ENCODE measurements at places on chromosomes 5 and 9.

GRCh38 chr5:176629853-176630680, at the start of the genes EIF4E1B and SNCB:
Gene EIF4E1B, plus strand, starts transcription at chr5:176630675. Its CDS starts 12,113 bp downstream, at chr5:176642788.
Gene SNCB, minus strand, starts transcription at chr5:176630534. Its CDS starts 880 bp downstream, at chr5:176629654.
- peak; percentile 67 for DNase-seq

DNA sequence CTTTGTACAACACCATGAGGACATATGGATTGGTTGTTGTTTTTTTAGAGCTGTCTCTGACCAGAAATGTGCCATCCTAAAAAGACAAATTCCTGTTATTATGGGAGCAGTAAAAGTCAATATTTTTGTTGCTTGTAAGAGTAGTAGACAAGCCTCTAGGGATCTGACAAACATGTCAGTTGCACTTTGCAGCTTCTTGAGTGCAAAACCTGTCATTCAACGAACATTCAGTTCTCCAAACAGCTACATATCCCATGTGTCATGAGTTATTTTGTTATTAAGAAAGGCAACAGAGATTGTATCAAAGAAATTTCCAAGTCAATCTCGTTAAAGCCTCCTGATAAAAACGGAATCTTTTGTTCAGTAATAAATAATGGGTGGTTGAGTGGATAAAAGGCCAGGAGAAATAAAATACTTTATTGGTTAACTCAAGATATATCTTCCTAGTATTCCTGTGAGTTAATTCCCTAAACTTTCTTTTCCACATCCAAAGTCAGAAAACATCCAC, 18.1 kb downstream of the C5orf58 start:
- DNase-seq, result no peak

DNA sequence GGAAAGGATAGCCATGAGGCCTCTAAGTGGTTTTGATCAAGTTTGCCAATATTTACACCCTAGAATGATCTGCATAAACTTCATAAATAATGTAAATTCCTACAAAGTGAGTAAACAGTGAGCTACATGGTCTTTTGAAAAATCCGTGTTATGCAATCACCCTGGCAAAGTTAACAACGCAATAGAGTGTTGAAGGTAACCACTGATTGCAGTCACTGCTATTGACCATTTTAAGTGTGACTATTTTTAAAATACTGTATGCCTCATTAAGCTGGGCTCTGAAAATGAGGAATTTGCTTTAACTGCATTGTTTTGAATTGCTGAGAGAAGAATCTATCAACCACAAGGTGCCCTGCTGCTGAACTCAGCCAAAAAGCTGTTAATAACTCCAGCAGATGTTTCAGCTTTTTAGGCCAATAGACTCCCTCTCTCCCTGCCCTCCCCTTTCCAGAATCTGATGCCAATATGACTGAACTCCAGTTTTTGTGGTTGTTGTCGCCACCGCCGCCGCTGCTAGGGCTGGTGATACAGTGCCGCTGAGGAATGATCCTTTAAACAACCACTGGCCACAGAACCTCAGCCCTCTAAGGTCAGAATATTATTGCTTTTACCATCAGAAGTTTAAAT, 35.3 kb upstream of the SMARCA2 start:
- no peak for DNase-seq

DNA sequence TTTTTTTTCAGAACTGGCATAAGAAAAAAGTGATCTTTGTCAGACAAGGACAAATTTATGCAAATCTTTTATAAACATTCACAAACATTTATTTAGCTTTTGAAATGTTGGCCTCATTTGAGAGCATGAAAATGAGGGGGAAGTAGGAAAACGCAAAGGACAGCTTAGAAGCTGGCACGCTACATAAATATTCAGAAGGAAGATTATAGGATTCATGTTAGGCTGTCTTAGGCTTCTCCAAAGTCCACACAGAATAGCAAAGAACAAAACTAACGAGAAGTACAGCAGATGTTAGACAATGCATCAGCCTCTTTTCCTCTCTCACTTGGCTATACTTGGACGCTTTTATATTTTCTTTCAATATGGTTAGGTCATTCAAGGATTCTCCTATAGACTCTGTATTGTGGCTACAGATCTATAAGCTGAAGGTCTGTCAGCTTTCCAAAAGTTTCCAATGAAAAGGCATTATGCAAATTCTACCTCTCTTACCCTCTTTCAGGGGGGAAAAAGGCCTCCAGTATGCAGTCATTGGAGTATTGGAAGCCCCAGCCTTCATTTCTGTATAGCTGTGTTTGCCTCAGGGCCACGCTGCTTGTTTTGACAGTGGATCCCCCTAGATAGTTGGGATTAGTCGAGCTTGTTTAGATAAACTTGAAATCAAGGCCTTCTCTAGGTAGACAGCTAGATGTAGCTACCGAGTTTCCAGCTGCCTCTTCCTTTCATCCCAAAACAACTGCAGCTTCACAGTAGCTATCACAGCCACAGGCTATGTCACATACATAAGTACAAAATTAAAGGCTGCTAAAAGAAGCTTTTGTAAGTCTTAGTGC, 153.0 kb downstream of the DENND1A start:
- DNase-seq, result no peak

- DNase-seq, result no peak
Measured at GRCh38 chr5:96440185-96440538, 7.1 kb upstream of the PCSK1 start.

GRCh38 chr5:138271281-138271680, 3.1 kb downstream of the GFRA3 start:
- no peak for DNase-seq

- DNase-seq, result no peak
Measured at GRCh38 chr5:38831909-38832308, 13.9 kb upstream of the OSMR start.

GRCh38 chr5:157659868-157660660, 7.8 kb upstream of the SOX30 start:
- no peak for DNase-seq

GRCh38 chr9:136255896-136256890, 10.6 kb upstream of the QSOX2 start:
- DNase-seq, result no peak

DNA sequence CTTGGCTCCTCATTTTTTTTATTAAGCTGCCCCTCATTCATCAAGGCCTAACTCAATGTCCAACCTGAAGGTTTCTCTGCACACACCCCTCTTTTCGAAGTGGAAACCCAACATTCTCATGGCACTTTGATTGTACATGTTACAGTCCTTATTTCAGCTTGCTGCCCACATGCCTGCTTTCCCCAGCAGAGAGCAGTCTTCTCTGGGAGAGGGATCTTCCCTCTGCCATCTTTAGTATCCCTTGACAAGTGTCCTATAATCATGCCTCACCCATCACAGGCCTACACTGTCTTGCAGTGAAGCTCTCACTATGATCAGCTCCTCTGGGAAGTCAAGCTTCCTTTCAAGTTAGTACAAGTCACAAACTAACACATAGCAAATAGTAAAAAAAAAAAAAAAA, 175.1 kb downstream of the ACER2 start:
- no peak for DNase-seq

DNA sequence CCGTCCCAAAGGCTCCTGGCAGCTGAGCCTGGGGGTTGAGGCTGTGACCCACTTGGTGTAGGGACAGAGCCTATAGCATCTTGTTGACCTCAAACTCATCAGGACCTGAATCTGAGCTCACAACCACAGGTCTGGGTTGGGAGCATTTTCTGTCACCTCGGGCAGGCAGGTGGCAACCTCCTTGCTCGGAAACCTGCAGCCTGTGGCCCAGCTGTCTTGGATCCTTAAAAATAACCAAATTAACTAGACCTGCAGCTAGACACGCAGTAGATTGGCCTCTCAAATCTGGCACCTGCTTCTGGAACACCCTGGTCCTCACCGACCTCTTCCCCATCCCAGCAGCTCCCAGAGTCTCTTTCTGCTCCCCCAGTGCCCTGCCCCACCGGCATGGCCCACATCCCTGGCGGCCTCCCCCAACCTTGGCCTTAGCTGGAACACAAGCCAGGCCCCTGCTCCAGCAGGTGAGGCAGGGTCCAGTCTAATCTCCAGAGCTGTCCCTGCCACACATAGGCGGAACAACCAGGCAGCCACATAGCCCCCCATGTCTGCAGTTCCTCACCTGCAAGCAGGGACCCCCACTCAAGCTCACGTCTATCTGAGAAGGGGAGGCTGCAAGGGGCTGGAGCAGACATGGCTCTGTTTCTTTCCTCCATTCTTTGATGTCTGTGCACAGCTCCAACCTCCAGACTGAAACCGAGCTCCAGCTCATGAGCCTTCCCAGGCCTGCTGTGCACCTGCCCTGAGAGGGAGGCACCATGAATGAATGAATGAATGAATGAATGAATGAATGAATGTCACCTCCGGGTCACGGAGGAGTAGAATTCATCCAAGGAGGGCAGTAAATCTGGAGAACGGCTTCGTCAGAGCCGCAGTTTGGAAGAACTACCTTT, 28.3 kb downstream of the PAEP start:
- no peak for DNase-seq

DNA sequence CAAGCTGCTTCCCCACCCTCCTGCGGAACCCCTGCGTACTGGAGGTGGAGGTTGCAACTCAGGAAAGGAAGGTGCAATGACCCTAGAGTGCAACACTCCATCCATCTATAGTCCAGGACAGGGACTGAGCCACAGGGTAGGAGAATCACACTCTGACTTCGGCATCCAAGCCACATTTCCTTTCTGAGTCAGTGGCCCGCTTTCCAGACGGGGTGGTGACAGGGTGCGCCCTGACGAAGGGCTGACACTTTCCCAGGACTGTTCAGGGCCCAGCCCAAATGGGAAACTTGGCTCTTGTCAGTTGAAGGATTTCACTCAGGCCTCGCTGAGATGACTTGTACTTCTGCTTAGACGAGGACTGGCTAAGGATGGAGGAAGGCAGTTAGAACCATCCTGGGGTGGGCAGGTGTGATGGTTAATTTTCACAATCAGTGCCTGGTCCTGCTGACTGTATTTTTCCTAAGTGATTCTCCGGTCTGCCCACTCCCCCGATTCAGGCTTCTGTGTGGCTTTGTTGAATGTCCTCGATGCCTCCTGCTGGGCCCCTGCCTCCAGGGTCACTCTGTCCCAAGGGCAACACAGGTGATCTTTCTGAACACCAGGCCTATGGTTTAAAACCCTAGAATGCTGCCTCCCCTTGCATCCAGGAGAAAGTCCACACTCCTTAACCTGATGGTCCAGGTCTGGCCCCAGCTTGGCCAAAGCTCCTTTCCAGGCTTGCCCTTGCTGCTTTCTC, 228.1 kb downstream of the FSTL4 start:
- DNase-seq, result no peak

DNA sequence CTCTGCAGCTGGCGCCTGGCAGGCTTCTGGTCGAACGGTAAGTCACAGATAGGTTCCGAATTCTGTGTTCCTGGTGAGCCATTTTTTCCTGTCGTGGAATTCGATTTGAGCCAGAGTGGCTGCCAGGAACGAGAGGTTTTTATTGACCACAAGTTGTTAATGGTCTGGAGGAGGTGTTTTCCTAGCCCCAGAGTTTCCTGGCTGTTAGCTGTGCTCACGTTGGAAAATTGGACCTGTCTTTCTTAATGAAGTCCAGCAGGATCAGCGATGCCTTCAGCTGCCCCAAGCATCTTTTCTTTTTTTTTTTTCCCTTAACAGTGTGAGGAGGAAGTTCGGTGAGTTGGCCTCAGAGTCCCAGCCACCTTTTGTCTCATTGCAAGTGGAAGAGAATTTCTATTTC, 62.9 kb downstream of the COL5A1 start:
- DNase-seq, result no peak

- peak; percentile 58 for DNase-seq
Measured at GRCh38 chr5:1737790-1738405, 61.7 kb downstream of the MRPL36 start.

GRCh38 chr5:2334719-2335118, 416.8 kb downstream of the IRX2 start:
- DNase-seq, result no peak

DNA sequence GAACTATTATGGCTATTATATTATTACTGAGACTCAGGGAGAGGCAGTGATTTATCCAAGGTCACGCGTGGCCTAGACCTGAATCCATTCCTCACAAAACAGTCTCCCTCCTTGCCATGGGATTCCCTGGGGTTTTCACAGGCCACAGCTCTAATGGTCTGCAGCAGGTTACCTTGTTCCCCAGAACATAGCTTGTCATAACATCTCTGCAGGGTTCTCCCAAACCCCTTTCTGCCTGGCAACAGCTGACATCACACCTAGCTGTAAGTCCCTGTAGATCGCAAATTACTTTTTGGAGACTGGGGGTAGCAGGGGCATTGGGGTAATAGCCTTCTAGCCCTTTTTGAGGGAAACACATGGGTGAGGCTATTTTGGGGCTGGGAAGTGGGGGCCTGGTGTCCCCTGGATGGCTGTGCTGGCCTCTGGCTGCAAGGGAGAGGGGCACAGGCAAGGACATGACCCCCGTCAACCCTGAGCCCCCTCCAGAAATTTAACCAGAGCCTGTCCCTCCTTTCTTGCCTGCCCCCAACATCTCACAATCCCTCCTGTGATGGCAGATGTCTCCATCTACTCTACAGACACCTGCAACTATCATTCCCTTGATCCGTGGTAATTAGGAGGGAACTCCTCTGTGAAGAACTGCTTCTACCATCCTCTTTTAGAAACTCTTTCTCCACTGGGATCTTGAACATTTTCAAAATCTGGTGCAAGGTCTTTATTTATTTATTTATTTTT, 1.3 kb downstream of the CD74 start:
- DNase-seq, result peak; percentile 80

GRCh38 chr5:143134269-143134668, 269.2 kb downstream of the NR3C1 start:
- no peak for DNase-seq

GRCh38 chr9:106526716-106527204, 336.2 kb upstream of the ZNF462 start:
- DNase-seq, result no peak
